ENCODE measurements at places on chromosomes 12 and 14.

GRCh38 chr14:91265404-91265803 lies 20.9 kb upstream of the GPR68 start:
- no peak for DNase-seq

DNA sequence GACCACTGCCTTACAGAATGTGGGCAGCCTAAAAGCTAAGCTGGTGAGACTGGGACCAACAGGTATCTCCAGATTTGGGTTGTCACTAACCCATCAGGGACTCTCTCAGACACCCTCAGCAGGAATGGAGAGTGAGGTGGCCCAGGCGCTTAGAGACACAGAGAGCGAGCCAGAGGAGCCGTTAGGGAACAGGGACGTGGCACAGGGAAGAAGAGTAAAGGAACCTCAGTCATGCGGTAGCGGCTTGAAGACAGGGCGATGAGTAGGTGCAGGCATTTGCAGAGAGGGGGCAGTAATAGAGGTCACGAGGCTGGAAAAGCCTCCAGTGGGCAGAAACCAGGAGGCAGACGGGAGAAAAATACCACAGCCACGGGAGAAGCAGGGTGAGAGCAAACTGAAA lies 158.0 kb upstream of the CCND2 start:
- DNase-seq: no peak

- DNase-seq: no peak
Measured at GRCh38 chr12:124273630-124274029, 21.3 kb upstream of the RFLNA start.

GRCh38 chr12:71061451-71061850 lies 96.3 kb downstream of the TSPAN8 start:
- no peak for DNase-seq

DNA sequence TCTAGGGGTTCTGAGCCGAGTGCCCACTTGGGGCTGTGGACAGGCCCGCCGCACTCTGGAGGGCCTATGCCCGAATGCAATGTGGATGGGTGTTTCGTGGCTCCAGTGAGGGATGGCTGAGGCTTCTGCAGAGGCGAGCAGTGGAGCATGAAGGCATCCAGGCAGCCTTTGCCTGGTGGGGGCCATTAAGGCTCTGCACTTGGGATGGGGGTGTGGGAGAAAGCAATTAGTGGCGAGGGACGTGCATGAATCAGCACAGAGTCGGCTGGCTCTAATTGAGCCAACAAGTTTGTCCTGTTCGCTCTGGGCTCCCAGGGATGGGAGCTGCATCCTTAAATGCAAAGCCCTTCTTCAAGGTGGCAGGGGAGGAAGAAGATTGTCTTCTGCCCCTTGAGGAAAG lies 346.9 kb upstream of the FKBP4 start:
- no peak for DNase-seq

- no peak for DNase-seq
Measured at GRCh38 chr12:46801293-46801692, 24.5 kb downstream of the SLC38A4 start.

DNA sequence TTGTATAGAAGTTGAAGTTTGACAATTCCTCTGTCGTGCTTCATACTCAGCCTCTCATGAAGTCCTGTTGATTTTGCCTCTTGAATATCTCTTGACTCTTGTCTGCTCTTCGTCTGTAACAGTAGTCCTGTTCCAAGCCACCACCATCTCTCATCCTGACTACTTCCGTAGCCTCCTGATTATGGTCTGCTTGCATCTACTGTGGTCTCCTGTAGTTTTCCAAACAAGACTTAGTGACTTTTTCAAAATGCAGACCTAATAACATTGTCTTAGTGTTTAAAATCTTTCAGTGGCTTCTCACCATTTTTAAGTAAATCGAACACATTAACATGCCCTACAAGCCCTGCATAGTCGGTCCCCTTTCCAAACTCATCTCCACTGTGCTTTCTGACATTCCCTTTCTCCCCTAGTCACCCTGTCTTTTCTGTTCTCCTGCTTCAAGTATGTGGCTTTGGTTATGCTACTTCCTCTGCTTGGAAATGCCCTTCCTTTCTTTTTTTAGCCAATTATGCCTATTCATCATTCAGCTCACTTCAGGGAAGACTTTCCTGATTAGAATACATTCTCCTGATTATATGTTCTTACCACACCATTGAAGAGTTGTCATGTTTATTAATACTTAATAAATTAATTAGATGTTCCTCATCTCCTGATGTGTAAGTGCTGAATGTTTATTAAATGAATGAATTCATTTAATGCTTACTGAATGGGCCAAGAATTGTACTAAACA lies 2.0 kb downstream of the SCYL2 start:
- DNase-seq: no peak

GRCh38 chr12:57611827-57612710 lies 834 bp downstream of the ARHGEF25 start:
- DNase-seq: no peak

- no peak for DNase-seq
Measured at GRCh38 chr12:5442251-5443006, 10.5 kb downstream of the NTF3 start.

GRCh38 chr14:64817631-64818030 lies 62.1 kb downstream of the SPTB start:
- no peak for DNase-seq

DNA sequence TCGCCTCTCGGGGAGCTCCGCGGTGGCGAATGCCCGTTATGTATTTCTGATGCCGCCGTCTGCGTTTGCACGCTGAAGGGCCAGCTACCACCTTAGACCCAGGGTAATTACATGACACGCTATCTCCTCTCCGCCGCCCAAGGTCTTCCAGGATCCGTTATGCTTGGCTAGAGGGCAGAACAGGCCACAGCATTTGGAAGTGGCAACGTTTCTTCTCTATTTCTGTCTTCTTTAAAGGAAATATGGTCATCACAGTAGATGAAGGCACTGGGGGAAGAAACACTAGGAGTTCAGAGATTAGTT lies 861 bp upstream of the MDGA2 start:
- DNase-seq: no peak

DNA sequence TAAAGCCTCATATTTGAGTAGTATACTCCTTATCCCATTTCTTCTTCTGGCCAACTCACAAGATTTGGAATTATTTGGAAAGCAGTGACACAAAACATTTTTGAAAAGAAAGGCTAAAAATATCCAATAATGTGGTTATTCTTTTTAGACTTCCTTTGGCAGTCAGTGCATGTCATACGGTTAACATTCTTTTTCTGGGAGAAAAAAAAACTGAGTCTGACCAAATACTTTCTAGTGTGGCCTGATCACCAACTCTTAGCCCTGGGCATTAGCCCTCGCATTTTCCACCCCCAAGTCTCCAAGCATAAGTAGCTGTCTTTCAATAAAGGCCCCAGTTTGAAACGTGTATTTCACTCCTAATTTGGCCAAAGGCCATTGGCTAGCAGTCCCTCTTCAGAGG lies 5.9 kb downstream of the RASSF3 start:
- no peak for DNase-seq

DNA sequence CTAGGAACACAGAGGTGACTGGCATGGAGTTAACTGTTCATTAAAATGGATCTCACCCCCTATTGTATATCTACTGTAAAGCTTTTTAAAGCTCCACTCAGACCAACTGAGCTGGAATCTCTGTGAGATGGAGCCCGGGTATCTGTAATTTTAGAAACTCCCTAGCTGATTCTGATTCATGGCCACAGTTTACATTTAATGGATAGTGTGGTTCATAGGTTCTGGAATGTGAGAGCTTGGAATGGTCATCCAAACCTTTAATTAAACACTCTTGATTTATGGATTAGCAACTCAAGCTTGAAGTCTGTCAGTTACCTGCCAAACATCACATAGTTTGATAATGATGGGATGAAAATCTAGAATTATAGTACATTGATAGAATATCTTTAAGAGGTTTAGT lies 183.8 kb downstream of the SLC25A21 start:
- no peak for DNase-seq

DNA sequence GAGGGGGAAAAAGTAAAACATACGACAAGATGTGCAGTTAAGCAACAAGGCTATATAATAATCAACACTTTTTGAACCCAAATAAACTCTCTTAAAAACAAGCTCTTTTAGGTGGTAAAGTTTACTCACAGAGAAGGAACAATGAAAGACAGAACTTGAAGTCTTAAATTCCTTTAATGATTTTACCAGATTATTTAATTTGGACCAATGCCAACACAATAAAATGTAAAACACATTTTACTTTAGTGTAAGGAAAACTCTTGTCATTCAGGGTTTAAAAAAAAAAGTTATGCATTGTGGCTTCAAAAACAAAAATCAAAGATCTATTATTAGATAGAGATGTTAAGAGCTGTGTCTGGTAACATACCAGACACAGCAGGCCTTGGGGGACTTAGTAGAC lies 13.1 kb downstream of the TSPAN8 start:
- DNase-seq: no peak

GRCh38 chr12:29563636-29564035 lies 66.2 kb upstream of the OVCH1 start:
- no peak for DNase-seq

- no peak for DNase-seq
Measured at GRCh38 chr12:54282949-54283593, 2.5 kb downstream of the HNRNPA1 start.

DNA sequence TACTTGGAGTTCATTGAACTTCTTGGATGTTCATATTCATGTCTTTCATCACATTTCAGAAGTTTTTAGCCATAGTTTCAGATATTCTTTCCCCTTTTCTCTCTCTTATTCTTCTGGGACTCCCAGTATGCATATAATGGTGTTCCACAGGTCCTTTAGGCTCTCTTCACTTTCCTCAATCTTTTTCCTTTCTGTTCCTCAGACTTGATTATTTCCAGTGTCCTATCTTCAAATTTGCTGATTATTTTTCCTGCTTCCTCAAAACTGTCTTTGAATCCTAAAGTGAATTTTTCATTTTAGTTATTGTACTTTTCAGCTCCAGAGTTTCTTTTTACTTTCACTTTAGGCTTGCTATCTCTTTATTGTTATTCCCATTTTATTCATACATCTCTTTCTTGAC lies 8.8 kb upstream of the ZFP36L1 start:
- no peak for DNase-seq

DNA sequence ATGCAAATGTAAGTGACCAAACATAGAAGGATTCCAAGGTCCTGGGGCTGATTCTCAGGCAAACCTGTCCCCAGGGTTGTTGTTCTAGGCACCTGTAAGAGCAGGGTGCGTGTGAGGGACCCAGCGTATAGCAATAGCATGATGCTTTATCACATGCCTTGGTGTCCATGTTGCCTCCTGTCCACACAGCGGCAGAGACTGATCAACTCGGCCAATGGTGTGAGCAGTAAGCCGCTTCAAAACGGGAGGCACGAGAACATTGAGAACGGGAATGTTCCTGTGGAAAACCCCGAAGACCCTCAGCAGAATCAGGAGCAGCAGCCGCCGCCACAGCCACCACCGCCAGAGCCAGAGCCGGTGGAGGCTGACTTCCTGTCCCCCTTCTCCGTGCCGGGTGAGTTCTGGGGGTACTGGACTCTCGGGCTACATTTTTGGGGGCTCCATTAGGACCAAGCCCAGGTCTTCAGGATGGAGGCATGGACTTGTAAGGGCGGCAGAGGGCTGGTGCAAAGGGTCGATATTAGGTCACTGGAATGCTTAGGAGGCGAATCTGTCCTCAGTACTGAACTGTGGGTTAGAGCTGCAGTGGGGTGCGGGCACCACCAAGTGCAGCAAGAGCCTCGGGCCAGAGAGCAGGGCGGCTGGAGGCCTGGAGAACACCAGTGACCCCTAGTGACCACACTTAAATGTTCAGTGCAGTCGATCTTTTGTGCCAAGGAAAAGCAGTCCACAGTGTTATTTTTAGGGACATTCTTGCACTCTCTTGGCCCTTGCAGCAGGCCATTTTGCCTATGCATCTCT lies 57.2 kb upstream of the RIN3 start:
- no peak for DNase-seq

DNA sequence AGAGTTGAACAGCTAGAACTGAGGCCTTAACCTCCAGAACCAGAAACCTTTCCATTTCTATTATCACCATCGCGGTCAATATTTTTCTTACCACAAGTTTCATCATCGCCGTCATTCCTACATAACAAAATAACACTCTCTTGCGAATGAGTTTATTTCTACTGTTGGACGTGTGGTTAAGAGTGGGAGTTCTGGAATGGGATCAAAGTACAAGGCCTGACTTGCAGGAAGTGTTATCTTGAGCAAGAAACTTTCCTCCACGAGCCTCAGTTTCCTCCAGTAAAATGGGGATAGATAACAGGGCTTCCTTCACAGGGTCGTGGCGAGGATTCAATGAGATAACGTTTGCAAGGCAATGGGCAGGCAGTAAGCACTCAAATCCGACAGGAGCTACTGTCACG lies 652 bp downstream of the SART3 start:
- DNase-seq: no peak

GRCh38 chr12:47023953-47024352 lies 55.5 kb upstream of the PCED1B start:
- no peak for DNase-seq

DNA sequence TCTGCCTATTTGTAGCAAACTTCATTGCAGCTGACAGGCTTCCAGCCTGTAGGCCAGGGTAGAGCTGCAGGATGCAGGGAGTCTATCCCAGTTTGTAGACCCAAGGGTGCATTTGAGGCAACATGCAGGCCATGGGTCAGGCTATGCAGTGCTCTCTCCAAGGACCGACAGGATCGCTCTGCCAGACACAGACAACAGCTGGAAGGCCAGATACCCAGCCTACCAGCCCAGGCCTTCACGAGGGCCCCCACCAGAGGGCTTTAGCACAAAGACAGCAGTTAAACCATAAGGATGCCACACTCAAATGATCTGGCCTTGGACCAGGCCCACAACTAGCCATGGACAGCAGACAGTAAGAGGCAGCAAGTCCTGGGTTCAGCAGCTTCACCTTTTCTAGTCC lies 10.3 kb downstream of the KCTD10 start:
- no peak for DNase-seq

GRCh38 chr12:58584880-58585279 lies 335.4 kb downstream of the LRIG3 start:
- no peak for DNase-seq

DNA sequence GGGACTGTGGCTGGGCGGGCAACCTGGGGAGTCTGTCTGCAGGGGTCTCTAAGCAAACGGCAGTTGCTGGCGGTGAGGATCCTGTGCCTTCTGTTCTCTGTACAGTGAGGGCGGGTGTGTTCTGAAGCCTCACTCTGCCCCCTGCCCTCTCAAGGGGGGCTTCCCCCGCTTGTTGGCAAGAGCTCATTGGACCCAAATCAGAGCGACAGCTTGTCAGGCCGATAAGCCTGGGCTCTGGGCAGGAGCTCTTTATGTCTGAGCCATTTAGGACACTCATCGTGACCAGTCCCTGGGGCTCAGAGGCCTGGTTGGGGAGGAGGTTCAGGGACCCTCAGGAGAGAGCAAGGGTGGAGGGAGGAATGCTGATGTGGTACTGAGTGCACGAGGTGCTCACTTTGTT lies 136.0 kb downstream of the TSPAN9 start:
- DNase-seq: no peak

DNA sequence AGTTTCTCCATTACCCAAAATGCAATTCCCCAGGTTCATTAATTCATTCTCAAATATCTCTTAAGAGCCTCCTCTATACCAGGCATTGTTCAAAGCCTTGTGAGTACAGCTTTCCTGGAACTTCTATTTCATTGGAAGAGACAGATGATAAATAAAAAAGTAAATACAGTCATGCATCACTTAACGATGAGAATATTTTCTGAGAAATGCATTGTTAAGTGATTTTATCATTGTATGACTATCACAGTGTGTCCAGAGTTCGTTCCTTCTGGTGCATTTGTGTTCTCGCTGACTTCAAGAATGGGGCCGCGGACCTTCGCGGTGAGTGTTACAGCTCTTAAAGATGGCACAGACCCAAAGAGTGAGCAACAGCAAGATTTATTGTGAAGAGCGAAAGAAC lies 66.0 kb downstream of the ANO4 start:
- DNase-seq: no peak

GRCh38 chr12:508795-509194 lies 49.1 kb downstream of the B4GALNT3 start:
- no peak for DNase-seq

- DNase-seq: no peak
Measured at GRCh38 chr12:10582704-10583103, 30.7 kb downstream of the MAGOHB start.

Measured in mesothelial cell of epicardium (in vitro differentiated cells).